ENCODE measurements at places on chromosomes 12 and 14. TPM values are rescaled to one million over a fixed set of nuclear protein-coding genes. Genes with fewer than 3 reads are reported as not detected.

The PAPLN gene
- 0.62 TPM for total RNA-seq

The AICDA gene
- not detected for total RNA-seq

The MEG3 gene
- not detected for total RNA-seq

The FBXW8 gene
- 5.3 TPM for total RNA-seq

The SLC6A13 gene
- total RNA-seq, result not detected

The PNMA1 gene
- 28.2 TPM for total RNA-seq

GRCh38 chr14:21579976-21580375 is at the start of gene OR10G3:
TSS of gene OR10G3 (minus strand) at chr14:21580076. CDS start at chr14:21570744, 9,332 bp downstream.
- peaks cover 8% of the 10 kb centered on the region for H3K27me3 ChIP-seq

DNA sequence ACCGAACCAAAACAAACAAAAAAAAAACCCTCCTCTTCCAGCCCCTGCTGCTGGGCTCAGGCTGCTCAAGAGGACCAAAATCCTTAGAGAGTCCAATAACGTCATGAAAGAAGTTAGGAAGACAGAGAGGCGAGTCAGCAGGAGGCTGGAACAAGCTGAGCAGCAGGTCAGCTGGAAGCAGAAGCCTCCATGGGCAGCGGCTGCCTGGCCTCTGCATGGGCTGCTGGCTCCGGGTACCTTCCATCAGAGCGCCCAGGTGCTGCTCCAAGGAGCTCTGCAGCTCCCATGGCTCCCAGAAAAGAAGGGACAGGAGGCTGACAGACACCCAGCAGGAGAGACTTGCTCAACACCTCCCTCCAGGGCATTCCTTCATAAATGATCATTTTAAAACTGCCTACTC is 3.2 kb upstream of the KRT2 start:
- no peaks in the 10 kb centered on the region for H3K4me1 ChIP-seq
- DNase-seq, result no peak
- no peak overlapping the region for H3K4me3 ChIP-seq
- H3K27ac ChIP-seq, result no peak overlapping the region

DNA sequence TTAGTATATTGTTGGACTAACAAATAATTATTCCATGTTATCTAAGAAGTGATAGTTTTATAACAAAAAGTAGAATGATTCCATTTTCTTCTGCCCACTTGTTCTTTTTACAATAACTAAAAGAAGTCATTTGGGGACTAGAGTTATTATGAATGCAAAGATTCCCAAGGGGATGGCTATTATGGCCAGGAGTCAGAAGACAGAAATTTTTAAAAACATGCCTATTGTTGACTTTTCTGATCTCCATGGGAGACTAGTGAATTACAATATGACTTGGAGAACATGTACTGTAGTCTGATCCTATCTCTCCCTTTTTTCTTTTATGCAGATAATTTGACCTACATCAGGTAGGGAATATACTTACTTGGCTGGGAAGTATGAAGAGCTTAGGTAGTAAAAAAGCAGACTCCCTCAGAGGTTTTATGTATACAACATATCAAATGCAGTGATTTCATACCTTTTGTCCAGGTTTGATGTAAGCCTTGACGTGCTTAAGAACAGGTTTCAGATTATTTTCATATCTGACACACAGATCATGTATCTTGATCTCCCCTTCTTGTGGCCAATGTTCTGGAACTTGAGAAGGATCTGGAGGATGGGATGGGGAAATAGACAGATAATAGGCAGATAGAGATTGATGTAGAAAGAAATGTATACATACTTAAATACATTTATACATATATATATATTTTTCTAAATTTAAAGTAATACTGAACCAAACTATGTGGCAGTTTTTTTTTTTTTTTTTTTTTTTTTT is 41.0 kb upstream of the KCNJ8 start:
- DNase-seq, result no peak
- no peaks in the 10 kb centered on the region for H3K4me1 ChIP-seq
- H3K36me3 ChIP-seq, result no peaks in the 10 kb centered on the region
- no peak overlapping the region for H3K4me3 ChIP-seq
- no peak overlapping the region for H3K27ac ChIP-seq
- H3K27me3 ChIP-seq, result no peaks in the 10 kb centered on the region

GRCh38 chr12:122610207-122610606 is 83.2 kb downstream of the KNTC1 start:
- no peak for DNase-seq
- H3K36me3 ChIP-seq, result peaks cover 50% of the 10 kb centered on the region
- H3K4me1 ChIP-seq, result no peaks in the 10 kb centered on the region
- no peaks in the 10 kb centered on the region for H3K27me3 ChIP-seq

All from activated CD4-positive, alpha-beta memory T cell treated with anti-CD3 and anti-CD28 coated beads for 36 hours (primary cell).